AG10803 (cell line): ENCODE measurements at places on chromosomes 1 and 21.

GRCh38 chr1:207755846-207756693 lies 4.2 kb downstream of the CD46 start:
- DNase-seq: no peak

DNA sequence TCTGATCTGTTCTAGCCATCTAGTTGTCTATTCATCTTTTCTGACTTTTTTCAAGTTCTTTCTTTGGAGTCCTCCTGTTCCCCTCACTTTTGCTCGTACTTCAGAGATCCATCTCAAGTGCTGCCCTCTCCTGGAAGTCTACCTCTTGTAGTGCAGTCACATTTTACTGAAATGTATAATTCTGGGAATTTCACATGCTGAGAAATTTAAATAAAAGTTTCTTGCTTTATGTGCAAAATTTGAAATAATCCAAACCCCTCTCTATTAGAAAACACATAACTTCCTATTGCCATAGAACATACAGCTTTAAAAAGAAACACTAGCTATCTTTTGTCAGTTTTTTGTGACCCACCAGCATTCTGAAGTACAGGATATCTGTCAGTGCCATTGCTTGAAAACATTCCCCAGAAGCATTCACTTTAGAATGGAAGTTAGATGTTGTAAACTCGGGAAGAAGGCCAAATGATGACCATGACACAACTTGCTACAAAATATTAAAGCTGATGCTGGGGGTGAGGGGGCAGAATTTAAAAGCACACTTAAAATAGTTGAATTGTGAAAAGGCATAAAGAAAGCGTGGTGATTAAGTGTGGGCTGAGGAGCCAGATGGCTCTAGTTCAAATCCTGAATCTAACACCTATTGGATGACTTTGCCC lies 22.0 kb downstream of the RLF start:
- DNase-seq: peak; percentile 25

- no peak for DNase-seq
Measured at GRCh38 chr1:24941564-24941963, 11.5 kb upstream of the RUNX3 start.

GRCh38 chr1:224170748-224171478 lies 12.1 kb upstream of the DEGS1 start:
- peak; percentile 32 for DNase-seq

DNA sequence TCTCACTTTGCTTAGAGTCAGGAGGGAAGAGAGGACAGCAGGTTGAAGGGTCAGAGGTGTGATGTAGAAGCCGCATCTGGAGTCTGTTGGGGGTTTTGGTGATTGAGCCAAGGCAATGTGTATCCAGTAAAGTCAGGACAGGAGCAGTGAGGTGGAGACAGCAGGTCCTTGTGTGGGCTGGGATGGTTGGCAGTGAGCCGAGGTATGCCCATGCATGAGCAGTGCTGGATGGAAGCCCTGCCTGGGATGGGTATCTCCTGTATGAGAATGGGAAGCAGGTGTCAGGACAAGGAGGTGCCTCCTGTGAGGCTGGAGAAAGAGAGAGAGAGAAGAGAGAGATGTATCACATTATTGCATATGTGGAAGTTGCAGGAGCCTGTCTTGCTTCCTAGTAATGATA lies 90.0 kb downstream of the OBSCN start:
- DNase-seq: no peak

GRCh38 chr1:205692423-205692822 lies 12.1 kb upstream of the SLC45A3 start:
- DNase-seq: no peak
